Astrocyte (in vitro differentiated cells and primary cell): ENCODE measurements at places on chromosomes 7 and 10. TPM values are rescaled to one million over a fixed set of nuclear protein-coding genes. Genes with fewer than 3 reads are reported as not detected.
A peak's percentile ranks its signal among the peaks of the same experiment; 100 is the strongest.

ZNF722 gene
- not detected in 2 replicates for total RNA-seq

CCNJ gene
- 19.4 and 21.5 TPM in 2 replicates for total RNA-seq

GRCh38 chr7:18345641-18346234 is 149.8 kb upstream of the HDAC9 start:
- H3K36me3 ChIP-seq = no peaks in the 10 kb centered on the region
- peak; percentile 6 for DNase-seq
- no peak overlapping the region for H3K4me3 ChIP-seq
- H3K27me3 ChIP-seq = no peaks in the 10 kb centered on the region

CPEB3 gene
- 1.2 and 1.6 TPM in 2 replicates for total RNA-seq

GRCh38 chr7:103987451-103987850 is 2.0 kb downstream of the RELN start:
- no peak overlapping the region for H3K27ac ChIP-seq
- no peak overlapping the region for H3K4me3 ChIP-seq
- peaks cover 31% of the 10 kb centered on the region for H3K27me3 ChIP-seq
- H3K4me1 ChIP-seq = peaks cover 4% of the 10 kb centered on the region
- H3K36me3 ChIP-seq = no peaks in the 10 kb centered on the region

GRCh38 chr7:143516981-143517380 is 39.3 kb downstream of the TAS2R41 start:
- no peak overlapping the region for H3K27ac ChIP-seq
- no peaks in the 10 kb centered on the region for H3K27me3 ChIP-seq
- peaks cover 8% of the 10 kb centered on the region for H3K4me1 ChIP-seq
- no peak for DNase-seq
- no peak overlapping the region for H3K4me3 ChIP-seq

GRCh38 chr10:4649886-4650508 is 176.0 kb upstream of the AKR1E2 start:
- H3K4me1 ChIP-seq = peaks cover 6% of the 10 kb centered on the region
- H3K27ac ChIP-seq = no peak overlapping the region
- no peaks in the 10 kb centered on the region for H3K27me3 ChIP-seq
- no peaks in the 10 kb centered on the region for H3K36me3 ChIP-seq
- peak; percentile 46 for DNase-seq
- H3K4me3 ChIP-seq = no peak overlapping the region

NUTM2E gene
- 0.50 TPM in 1 of 2 replicates, not detected in the other for total RNA-seq
